ENCODE measurements at places on chromosomes 2 and 18.

GRCh38 chr2:230227216-230227615 lies 1.7 kb downstream of the SP140 start:
- no peak for DNase-seq

DNA sequence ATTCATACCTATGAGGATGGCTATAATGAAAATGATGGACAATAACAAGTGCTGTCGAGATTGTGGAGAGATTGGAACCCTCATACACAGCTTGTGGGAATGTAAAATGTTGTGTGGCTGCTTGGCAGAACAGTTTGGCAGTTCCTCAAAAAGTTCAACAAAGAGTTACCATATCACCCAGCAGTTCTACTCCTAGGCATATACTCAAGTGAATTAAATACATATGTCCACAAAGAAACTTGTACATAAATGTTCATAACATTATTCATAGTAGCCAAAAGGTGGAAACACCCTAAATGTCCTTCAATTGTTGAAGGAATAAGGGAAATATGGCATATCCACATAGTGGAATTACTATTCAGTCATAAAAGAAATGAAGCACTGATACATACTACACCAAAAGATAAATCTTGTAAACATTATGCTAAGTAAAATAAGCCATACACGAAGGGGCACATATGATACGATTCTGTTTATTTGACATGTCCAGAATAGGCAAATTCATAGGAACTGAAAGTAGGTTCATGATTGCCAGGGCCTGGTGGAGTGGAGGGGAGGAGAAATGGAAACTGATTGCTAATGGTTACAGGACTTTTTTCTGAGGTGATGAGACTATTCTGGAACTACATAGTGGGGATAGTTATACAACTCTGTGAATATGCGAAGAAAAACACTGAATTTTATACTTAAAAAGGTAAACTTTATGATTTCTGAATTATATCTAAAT lies 92.1 kb downstream of the ADAM23 start:
- no peak for DNase-seq

DNA sequence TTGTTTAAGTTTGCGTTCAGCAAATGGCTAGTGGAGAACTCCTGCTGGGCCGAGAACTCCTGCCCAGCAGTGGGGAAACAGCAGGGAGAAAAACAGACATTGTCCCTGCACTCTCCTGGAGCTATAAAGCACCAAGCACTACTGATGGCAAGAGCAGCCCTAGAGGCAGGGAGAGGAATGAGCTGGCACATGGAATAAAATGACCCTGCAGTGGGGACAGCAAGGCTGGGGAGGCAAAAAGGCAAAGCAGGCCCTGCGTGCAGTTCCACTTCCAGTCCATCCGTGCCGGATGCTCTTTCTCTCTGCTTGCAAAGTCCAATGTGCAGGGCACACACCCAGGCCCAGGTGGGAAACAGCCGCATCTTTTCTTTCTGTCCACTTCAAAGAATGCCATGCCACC lies 415.5 kb downstream of the LRATD1 start:
- DNase-seq = no peak

DNA sequence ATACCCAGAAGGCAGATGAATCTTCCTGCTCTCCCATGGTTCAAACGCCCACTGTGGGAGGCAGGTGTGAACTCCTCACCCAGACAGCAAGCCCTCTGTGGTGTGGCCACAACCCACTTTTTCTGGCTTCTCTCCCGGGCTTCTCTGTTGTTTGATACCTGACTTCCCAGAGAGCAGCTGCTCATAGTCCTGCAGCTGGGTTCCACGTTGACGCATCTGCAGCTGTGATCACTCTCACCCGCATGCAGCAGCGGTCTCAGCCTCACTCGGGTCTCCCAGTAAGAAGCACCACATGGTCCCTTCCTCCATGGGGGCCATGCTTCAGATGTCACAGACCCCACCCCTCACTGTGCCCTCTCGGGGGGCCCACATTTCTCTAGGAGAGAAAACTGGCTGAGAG lies 3.5 kb downstream of the ASPRV1 start:
- DNase-seq = no peak

DNA sequence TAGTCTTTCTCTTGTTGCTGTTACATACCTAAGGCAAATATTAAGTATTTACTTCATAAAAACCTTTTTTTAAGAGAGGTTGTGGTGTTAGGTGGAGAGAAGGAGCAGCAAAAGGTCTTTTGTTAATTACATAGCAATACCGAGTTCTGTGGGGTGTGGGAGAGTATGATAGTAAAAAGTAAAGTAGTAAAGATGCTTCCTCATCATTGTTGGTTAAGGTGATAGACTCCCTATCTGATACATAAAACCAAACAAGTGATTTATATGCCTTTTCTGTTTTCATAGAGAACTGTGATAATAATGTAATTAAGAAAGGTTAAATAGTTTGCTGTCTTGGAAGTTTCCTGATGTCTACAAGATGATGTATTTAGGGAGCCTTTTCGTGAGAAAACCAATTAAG lies 75.4 kb downstream of the EML4 start:
- no peak for DNase-seq

- peak; percentile 45 for DNase-seq
These were observed 34.4 kb downstream of the PCARE start for GRCh38 chr2:29039718-29040480.

DNA sequence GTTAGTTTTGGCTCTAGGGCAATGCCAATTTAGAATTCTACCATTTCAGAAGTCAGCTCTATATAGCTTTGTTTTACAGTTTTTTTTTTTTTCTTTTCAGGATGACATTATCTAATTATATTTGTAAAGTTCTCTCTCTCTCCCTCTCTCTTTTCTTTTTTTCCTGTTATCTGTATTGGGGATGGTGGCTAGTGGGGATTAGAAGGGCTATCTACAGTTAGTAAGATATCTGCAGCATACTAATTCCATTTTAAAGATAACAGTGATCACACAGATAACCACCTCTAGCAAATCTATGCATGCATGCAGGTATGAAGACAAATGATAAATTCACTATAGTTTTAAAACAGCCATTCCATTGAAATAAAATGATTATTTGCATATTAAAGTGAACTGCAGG lies 438.9 kb downstream of the ERBB4 start:
- DNase-seq = no peak

GRCh38 chr2:223887127-223887526 lies 49.7 kb upstream of the AP1S3 start:
- DNase-seq = peak; percentile 13

DNA sequence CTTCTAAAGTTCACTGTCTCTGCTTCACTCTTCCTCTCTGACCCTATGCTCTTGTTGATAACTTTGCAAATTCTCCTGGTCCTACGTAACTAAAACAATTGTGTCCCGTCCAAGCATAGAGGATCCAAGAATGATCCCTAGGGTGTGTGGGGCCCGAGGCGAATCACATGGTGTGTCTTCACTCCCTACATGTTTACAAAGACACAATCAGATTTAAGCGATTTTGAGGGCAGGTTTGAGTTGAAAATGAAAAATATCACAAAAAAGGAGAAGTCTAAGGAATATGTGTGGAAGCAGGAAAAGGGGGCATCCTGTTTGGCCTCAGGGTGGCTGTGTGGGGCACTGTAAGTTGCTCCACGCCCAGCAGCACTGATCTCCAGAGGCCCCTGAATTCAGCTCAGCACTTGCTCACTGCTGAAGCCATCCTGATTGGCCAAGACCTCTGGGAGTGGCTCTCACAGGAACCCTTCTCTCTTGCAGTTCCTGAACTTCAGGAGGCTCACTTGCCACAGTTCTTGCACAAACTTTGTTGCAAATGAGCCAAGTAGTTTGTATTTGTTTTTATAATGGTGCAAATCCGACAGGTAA lies 363.6 kb downstream of the ZNF521 start:
- no peak for DNase-seq

- no peak for DNase-seq
These were observed 373.8 kb downstream of the LNPK start for GRCh38 chr2:175628243-175628642.

DNA sequence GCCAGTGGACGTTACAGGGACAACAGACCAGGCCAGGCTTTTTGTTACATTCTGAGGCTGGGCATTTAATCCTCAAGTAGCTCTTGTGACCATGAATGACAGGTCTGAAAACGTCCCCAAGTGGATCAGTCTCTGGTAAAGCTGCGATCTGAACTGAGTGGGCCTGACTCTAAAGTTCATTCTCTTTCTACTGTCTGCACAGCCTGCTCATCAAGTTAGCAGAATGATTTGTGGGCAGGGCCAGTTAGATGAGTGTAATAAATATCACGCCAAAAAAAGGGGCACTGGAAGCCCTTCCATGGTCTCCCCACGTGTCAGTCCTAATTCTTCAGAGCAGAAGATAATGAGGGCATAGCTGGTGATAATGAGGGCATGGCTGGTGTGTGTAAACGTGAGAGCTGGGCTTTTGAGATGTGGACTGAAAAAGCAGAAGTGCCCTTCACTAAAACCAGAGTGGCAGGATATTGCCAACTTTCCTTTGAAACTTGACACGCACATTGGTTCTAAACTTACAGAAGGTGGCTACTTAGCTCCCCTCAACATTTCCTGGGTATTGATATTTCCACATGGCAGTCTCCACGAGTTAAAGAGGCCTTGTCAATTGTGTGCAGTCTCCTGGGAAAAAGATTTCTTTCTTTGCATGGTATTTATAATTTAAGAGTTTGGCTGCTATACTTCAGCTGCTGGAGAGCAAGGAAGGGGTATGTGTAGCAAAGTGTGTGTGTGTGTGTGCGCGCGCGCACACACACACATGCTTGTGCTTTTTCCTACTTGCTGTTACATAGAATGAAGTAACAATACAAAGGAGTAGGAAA lies 72.7 kb upstream of the LYPD6B start:
- DNase-seq = no peak

DNA sequence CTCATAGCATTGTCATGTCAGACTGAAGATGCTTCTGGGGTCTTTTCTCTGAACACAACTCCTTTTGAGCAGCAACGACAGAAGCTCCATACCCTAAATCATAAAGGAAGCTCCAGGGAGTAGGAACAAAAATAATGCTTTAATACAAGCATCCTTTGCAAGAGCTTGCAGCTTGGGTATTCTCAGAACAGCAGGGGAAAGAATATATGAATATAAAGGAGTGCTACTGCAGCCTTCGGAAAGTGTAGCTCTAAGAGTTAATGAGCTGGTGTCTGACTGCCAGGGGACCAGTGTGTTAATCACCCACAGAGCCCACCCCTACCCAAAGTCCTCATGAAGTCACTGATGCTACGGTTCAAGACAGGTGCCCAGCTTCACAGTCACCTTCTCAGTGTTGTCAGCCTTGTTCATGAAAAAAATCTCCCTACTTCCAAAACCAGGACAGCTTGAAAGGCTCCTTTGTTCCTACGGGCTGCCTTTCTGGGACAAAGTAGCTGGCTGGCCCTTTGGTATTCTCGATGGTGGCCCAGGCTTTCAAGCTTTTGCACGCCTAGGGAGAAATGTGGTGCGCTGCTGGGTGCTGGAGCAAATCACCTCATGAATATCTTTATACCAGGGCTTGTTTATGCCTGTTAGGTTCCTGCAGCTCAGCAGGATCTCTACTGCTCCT lies 259.7 kb downstream of the CMPK2 start:
- no peak for DNase-seq

GRCh38 chr2:232562515-232563151 lies 12.1 kb downstream of the EIF4E2 start:
- DNase-seq = no peak

DNA sequence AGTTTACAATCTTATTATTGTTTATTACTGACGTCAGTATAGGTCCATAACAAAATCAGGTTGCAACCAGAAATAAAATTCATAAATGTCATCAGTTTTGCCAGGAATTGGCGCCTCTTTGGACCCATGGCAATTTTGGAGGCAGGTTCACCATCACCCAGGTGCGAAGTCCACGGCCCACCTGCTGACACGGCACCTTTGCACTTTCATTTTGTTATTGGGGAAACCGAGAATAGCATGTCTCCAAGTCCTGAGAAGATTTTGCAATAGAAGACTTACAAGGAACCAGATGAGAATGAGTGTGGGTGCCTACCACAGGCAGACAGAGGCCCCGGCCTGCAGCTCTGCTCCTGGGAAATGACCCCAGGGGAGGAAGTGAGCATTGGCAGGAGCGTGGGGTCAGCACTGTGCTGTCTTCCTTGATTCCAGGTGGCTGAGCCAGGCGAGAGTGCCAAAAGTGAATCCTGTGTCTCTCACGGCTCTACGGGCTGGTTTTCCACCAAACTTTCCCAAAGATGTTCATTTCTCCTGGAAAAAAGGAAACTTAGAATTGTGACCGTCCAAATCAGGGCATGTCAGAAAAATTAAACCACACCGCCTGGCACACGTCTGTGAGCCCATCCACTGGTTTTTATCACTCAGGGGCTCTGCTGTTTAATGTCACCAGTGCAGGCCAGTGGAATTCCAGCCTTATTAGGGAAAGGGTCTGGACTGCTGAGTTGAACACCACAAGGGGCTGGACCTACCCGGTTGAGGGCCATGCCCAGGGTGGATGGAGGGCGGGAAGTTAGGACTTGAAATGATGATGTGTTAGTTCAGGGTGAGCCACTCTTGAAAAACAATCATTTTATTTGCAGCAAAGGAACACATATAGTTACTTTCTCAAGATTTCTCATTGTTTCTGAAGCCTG lies 96.5 kb downstream of the PTGR3 start:
- no peak for DNase-seq

DNA sequence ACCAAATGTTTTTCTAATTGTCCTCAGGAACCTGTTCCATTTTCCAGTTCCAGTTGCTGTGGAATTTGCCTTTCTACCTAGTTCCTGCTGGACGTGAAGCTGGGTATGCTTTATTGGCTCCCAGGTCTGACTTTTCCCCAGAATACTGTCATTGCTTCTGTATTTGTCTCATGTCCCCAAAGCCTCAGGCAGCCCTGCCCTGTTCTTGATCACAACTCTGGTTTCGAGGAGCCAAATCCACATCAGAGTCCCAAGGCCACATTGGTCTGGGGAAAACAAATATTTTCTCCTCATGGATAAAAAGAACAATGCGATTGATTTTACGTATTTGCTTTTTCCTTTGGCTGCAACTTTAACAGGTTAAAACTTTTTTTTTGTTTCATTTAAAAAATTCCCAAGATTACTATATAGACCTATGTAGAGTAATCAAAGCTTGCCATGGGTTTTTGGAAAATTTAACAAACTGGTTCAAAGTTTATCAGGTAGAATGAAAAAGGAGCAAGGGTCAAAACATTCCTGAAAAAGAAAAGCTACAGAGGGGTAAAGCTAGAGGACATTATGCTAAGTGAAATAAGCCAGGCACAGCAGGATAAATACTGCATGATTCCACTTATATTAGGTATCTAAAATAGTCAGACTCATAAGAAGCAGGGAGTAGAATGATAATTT lies 85.2 kb downstream of the MDH1 start:
- DNase-seq = no peak

- DNase-seq = no peak
These were observed 37.7 kb downstream of the DOCK10 start for GRCh38 chr2:225004597-225004996.

GRCh38 chr2:60830991-60831390 lies 50.4 kb upstream of the REL start:
- DNase-seq = no peak

DNA sequence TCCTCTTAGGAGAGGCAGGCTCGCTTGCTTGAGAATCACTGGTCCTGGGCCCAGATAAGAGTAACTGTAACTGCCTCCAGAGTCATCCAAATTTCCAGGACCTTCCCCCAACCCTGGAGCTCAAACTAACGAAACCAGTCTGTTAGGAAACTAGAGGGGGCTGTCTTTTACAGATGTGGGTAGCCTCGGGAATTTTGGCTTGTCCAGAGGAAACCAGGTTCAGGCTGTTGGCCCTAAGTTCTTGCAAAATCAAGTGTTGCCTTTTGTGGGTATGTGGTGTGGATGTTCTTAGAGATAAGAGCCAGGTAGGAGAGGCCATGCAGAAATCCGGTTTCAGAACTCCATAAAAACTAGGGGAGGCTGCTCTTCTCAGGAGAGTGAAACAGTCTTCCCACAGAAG lies 125.0 kb upstream of the DLX2 start:
- no peak for DNase-seq

Measured in GM03348 (cell line).